Fibroblast of skin of left quadriceps (primary cell): ENCODE measurements at places on chromosomes 16 and 17.
A peak's percentile ranks its signal among the peaks of the same experiment; 100 is the strongest.

GRCh38 chr17:8463099-8463498, 27.4 kb downstream of the NDEL1 start:
- peak; percentile 37 for DNase-seq

DNA sequence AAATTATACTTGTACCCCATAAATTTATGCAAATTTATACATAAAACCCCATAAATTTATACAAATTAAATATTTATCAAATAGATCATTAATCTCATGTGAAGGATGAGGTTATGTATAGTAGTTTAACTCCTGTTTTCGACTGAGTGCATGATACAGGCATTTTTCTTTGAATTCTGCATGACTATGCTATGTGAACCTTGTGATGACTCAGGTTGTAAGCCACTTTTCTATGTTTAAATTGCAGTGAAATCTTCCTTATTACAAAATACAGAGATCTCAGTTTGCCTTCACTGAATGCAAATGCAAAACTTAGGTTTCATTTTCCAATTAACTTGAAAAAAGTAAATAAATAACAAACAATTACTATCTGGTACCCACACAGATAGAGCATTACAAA, 843.7 kb downstream of the CDH11 start:
- DNase-seq = peak; percentile 29

DNA sequence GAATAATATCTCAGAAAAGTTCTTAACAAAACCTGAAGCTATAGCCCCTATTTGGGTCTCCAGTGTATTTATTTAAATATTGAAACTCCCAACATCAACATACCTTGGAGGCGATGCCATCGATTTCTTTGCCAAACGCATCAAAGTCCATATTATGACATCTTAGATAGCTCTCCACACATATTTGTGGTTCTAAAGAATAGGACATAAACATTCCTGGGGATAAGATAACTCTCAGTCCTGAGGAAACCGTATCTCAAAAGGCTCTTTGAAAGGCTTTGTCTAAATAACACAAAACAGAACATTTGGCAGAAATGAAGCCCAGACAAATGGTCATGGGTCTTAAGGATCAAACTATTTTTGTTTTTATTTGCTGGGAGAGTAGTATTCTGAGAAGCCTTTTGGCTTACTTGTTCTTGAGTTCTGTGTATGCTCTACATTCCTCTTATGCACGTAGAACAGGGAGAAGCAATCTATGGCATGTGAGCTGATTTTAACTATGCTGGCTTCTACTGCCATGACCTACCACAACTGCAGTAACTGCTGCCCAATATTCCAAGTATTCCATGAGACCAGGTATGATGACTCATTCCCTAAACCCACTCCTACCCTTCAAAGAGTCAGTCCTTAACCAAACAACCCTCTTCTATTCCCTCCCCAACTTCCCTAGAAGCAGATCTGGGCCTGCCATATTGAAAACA, 279.0 kb upstream of the ZFHX3 start:
- no peak for DNase-seq

DNA sequence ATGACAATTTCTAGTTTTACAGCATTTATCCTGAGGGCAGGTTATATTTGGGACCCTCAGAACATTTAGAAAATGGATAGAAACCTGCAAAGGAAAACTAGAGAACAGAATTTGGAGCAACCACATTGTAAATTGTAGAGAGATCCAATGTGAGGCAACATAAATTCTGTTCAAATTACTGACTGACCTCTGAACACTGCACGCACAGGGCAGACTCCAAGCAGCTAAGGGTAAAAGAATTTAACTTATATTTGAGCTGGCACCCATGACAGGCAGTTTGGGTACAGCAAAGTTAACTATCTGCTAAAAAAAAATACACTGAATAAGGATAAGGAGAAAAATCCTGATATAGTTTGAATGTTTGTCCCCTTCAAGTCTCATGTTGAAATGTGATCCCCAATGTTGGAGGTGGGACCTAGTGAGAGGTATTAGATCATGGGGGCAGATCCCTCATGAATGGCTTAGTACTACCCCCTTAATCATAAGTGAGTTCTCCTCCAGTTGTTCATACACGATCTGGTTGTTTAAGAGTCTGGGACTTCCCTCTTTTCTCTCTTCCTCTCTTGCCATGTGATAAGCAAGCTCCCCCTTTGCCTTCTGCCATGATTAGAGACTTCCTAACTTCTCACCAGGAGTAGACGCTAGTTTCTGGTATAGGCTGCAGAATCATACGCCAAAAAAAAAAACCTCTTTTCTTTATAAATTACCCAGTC, 75.7 kb downstream of the FBXL20 start:
- DNase-seq = no peak

GRCh38 chr17:17484451-17484899, 7.7 kb downstream of the MED9 start:
- DNase-seq = no peak

DNA sequence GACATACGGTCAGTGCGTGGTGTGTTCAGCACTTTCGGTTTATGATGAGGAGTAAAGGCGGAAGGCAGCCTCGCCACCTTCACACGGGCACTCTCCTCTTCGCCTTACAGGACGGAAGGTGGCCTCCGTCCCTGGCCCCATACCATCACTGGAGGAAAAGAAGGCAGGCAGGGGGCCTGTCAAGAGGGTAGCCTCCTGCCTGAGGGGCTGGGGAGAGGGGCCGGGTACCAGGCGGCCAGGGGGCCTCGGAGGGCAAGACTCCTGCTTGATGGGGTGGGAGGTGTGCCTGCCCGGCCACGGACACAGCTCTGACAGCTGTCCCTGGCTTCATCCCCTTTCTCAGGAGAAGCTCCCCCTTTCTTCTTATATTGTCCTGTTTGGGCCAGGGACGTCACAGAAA, 15.6 kb upstream of the SLC38A8 start:
- DNase-seq = no peak

- DNase-seq = no peak
Observed at GRCh38 chr16:20329392-20330138, 2.3 kb upstream of the GP2 start.

GRCh38 chr16:3681206-3681605, 26.7 kb downstream of the DNASE1 start:
- no peak for DNase-seq

GRCh38 chr17:79936641-79937381, 97.6 kb upstream of the CBX4 start:
- no peak for DNase-seq

- no peak for DNase-seq
Observed at GRCh38 chr16:8005096-8005860, 585.0 kb downstream of the TMEM114 start.

DNA sequence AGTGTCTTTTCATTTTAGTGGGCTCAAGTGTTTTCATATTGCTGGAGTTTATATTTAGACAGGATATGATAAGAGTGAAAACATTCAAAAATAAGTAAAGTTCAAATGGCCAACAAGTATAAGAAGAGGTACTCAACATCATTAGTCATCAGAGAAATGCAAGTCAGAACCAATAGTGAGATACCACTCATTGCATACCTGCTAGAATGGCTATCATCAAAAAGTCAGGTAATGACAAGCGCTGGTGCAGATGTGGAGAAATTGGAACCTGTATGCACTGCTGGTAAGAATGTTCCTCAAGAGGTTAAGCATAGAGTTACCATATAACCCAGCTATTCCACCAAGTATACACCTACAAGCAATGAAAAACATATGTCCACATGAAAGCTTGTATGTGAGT, 87.8 kb downstream of the WNT3 start:
- no peak for DNase-seq

DNA sequence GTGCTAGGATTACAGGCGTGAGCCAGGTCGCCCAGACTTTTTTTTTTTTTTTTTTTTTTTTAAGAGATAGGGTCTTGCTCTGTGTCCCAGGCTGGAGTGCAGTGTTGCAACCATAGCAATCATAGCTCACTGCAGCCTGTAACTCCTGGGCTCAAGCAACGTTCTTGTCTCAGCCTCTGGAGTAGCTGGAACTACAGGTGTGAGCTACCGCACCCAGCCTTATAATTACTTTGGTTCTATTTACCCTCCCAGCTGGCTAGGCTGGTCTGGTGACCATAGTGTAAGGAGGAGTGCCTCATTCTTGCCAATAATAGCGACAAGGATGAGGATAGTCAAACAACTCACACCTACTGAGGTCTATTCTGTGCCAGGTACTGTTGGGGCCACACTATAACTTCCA, 39.6 kb upstream of the USP7 start:
- DNase-seq = no peak

DNA sequence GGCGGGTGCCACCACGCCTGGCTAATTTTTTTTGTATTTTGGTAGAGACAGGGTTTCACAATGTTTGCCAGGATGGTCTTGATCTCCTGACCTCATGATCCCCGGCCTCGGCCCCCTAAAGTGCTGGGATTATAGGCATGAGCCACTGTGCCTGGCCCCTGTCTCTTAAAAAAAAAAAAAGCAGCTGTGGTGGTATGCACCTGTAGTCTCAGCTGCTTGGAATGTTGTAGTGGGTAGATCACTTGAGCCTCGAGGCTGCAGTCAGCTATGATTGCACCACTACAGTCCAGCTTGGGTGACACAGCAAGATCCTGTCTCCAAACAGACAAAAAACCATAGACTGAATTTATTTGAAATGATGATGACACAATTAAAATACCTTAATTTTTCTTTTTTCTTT, 24.3 kb downstream of the CDK12 start:
- DNase-seq = peak; percentile 61

DNA sequence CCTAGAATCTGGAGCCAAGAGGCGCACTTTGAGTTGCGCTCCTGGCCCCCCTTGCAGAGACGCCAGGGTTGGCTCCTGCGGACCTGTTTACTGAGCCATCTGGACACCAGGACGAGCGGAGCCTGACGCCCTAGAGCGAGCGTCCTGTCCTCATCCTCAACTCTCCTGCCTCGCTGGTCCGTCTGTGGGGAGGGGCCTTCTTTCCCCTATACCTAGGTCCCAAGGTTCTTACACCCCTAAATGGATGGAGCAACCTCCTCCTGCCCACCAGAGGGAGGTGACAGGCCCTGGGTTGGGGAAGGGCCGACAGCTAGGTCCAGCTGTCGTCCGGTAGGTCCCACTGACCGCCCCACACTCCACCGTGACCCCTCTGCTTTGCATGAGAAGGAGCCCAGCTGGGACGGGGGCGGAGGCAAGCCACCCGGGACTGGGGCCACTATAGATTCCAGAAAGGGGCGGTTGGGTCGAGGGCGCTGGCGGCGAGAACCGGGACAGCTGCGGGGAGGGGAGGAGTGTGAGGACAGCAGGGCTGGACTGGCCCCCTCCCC, 3.1 kb upstream of the LHX1 start:
- no peak for DNase-seq

GRCh38 chr17:70365091-70365583, 195.8 kb downstream of the KCNJ2 start:
- DNase-seq = peak; percentile 39

DNA sequence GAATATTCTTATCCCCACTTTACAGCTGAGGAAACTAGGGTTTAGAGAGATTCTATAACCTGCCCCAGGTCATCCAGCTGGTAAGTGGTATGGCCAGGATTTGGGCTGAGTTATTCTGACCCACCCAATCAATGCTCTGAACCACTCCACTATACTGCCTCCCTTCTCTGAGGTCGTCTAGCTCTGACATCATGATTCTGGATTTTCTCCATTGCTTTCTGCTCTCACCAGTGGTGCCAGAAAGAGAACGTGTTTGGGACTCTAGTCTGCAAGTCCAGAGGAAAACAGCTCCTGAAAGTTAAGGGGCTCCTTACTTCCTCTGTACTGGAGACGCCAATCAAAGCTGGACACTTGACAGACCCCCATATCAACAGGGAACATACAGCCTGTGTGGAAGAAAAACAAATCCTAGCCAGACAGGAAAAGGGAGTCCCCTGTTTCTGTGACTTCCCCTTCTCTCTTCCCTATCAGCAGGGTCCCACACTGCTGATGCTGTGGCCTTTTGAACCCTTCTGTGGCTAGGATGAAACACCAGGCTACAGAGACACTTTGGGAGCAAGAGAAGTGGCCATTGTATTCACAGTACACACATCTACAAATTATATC, 6.0 kb upstream of the EZH1 start:
- no peak for DNase-seq

GRCh38 chr16:82993926-82994325, 367.2 kb downstream of the CDH13 start:
- DNase-seq = no peak

- no peak for DNase-seq
Observed at GRCh38 chr17:9020824-9021157, 519 bp upstream of the NTN1 start.

DNA sequence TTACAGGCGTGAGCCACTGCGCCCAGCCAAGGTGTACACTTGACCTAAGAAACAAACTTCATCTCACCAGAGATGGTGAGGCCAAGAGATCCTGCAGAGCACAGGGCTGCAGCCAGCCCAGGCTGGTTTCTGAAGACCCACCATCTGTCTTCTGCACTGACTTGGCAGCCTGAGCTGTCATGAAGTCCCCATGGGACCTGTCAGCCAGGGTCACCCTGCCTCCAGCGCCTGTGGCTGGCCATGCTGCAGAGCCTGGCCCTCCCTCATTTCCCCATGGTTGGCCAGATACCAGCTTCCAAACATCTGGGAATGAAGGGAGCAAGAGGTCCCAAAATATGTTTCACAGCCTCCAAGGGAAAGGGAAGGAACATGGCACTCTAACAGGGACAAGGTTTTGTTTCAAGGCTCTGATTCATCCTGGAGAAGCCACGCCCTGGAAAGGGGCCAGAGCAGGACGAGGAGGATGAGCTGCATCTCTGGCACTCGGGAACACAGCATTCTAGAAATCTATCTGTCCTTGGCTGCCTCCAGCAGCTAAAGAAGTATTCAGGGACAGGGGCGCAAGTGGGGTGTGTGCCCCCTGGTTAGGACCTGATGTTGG, 45.3 kb downstream of the DDX19A start:
- peak; percentile 25 for DNase-seq

GRCh38 chr16:66858740-66859396, 14.7 kb downstream of the CA7 start:
- no peak for DNase-seq

DNA sequence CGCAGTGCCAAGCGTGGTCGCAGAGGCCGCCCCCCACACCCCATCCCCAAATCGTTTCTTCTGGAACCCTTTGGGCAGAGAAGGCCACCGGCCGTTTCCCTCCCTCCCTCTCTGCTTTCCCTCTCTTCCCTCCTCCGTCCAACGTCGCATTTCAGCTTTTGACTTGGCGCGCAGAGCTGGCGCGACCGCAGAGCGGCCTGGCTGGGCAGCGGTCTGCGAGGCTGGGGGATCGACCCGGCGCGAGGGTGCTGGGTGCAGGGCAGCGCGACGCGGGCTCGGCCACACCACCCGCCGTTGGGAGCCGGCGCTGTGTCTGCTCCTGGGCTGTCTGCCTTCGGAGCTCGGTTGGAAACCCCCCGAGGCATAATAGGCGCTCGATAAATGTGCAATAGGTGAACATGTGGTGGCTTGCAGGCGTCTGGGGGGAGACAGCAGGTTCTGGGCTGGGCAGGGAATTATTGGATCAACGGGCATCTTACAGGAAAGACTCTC, 2.8 kb upstream of the NTN3 start:
- DNase-seq = no peak

DNA sequence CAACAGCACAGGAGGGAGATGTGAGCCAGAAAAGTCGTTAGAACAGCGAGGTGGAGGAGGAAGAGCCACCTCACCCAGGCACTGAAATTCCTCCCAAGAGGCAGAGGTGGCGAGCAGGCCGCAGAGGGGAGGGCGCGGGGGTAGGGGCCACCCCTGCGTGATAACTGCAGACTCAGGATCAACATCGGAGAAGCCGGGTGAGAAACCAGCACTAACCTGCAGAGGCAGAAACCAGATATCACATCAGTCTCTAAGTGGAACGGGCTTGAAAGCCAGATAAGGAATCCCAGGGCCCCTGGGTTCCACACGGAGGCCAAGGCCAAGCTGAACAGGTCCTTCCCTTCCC, 39.4 kb upstream of the ZC3H18 start:
- no peak for DNase-seq

- DNase-seq = peak; percentile 25
Observed at GRCh38 chr17:66727634-66728570, 107.0 kb upstream of the CACNG5 start.
